ENCODE measurements at places on chromosomes 6 and 20.

DNA sequence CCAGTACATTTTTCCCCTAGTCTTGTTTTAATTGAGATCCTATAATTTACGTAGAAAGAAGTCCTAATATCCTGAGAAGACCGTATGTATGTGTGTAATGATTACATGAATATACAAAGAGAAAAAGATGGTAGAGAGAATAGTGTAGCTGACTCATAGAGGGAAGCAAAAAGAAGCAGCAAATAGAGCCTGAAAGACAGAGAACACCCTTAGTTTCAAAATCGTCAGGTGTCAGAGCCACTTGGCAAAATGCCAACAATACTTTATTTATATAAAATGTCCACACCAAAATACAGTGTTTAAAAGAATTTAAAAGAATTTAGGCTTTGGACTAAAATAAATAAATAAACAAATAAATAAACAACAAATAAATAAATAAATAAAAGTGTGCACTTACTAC is 1414.1 kb upstream of the EYS start:
- DNase-seq: no peak

DNA sequence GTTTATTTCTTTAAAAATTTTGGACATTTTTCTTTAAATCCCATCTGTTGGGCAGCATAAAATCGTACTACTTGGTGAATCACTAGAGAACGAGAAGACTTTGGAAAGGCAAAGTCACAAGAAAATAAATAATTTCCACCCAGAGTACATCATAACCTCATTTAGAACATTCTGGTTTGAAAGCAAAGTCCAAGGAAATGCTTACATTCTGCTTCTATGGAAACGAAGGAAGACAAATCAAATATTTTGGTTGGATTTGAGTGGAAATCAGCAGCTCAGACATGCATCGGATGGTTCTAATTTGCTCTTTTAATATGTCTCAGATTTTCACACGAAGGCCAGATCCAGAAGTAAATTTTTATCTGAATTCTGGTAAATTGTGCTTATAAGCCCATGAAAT is 60.7 kb upstream of the LTV1 start:
- no peak for DNase-seq

GRCh38 chr20:51385646-51386530 is 156.6 kb downstream of the NFATC2 start:
- DNase-seq: peak; percentile 42

DNA sequence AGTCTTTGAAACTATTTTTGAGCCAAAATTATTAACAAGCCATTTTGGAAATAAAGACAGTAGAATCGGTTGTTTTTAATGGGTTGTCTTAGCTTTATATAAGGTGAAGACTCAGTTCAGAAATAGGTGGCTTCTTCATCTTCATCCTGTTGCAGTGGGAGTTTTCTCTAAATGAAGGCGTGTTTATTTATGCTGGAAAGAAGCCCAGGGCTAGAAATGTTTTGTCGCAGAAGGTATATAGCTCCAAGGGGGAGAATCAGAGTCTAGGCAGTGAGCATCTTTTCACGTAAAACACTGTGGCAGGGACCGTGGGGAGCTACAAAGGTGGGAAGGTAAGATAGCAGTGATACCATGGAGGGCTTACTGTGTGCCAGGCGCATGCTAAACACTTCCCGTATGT is 34.3 kb downstream of the FARS2 start:
- no peak for DNase-seq

- no peak for DNase-seq
Measured at GRCh38 chr20:54620611-54621010, 145.2 kb downstream of the DOK5 start.

DNA sequence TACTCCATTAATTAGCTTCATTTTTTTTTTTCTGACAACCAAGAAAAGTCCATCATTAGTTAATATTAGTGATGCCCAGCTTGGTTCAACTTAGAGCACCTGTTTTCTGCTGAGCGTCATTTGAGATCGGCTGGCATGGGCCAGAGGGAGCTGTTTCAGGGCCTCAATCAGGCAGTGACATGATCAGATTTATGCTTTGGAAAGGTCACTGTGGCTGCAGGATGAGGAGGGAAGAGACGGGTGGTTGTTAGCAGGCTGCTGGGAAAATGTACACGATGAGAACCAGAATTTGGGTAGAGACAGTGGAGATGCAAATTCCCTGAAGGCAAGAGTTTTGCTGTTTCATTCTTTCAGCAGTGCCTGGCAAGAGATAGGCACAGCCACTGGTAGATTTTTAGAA is 4.4 kb upstream of the STX16 start:
- DNase-seq: no peak

- DNase-seq: no peak
Measured at GRCh38 chr6:12291071-12291838, 1.1 kb downstream of the EDN1 start.

- no peak for DNase-seq
Measured at GRCh38 chr6:166655713-166656229, 28.7 kb upstream of the RPS6KA2 start.

GRCh38 chr6:17851001-17851719 is 136.3 kb downstream of the KIF13A start:
- DNase-seq: no peak

DNA sequence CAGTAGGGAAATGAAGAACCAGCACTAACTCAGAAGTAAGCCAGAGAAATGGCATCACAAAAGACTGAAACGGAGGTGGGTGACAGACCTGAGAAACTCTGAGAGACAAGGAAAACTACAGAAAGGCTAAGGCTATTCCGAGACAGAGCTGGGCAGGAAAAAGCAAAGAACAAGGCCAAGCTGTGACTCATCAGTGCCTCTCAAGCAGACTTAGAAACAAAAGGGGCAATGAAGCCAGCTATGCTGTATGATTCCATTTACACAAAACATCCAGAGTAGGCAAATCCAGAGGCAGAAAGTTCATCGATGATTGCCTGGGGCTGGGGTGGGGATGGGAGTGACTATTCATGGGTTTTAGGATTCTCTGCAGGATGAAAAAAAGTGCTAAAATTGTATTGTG is 50.0 kb downstream of the SLC23A2 start:
- no peak for DNase-seq

- DNase-seq: no peak
Measured at GRCh38 chr6:163341224-163342061, 73.1 kb upstream of the QKI start.

- no peak for DNase-seq
Measured at GRCh38 chr6:8088886-8089285, 13.5 kb downstream of the EEF1E1 start.

- DNase-seq: peak; percentile 89
Measured at GRCh38 chr6:89297695-89298351, 17.3 kb downstream of the GABRR2 start.

DNA sequence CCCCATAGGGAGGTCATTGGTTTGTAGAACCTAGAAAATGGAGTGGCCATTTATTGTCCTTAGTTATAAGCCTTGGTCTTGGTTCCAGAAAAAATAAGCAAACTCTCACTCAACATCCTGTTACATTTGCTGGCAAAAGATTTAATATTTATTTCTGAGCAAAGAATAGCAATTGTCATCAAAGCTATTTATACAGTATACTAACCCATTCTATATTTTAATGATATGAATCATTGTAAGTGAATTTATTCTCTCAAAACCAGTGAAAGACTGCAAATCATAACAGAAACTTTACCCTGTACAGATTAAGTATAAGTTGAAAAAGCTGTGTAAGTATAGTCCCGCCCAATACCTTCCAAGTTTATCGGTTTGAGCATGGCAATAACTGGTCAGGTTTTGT is 364.4 kb downstream of the CD109 start:
- DNase-seq: no peak

DNA sequence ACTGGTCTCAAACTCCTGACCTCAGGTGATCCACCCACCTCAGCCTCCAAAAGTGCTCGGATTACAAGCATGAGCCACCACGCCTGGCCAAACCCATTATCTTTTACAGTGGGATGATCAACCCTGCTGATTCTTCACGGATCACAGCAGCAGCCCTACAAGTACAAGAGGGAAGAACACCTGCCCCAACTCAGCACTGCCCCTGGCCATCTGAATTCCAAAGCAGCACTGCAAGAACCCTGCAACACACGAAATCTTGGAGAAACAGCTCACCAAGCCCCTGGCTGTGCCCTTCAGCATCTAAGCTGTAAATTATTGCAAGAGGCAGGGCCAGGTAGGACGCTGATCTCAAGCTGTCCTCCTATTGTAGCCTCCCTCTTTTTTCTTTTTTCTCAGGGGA is 54.5 kb upstream of the MC3R start:
- no peak for DNase-seq

GRCh38 chr6:14272737-14273085 is 155.1 kb downstream of the CD83 start:
- no peak for DNase-seq

DNA sequence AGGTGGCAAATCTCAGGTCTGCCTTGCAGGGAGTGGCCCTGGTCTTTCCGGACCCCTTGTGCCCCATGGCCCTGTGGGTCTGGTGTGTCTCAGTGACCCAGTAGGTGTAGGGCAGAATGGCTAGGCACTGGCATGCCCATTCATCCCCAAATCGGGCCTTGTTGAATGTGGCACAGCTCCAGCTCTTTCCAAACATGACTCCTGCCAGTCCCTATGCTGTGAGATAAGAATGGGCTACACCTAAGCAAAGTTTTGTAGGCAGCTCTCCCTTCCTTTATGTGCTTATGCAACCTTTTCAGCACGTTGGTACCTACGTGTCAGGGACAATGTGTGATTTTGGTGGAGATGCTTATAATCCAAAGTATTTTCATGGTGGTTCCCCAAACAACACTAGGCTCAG is 33.9 kb downstream of the FOXO3 start:
- no peak for DNase-seq

DNA sequence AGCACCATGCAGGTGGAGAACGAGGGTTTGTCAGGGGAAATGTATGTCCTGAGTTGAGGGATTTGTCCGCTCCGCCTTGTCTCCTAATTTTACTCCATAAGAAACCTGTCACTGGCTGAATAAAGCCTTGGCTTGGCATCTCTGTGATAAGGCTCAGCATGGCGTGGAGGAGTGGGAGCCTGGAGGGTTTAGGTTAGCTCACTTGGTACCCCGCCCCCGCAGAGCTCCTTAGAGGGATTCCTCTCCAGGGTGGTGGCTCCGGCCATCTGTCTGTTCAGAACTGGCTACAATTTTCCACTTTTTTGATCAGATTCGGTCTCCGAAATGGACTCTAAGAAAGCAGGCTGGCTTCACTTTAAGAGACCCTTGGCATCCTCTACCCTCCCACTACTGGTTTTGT is 192.2 kb upstream of the SYNDIG1 start:
- DNase-seq: no peak

DNA sequence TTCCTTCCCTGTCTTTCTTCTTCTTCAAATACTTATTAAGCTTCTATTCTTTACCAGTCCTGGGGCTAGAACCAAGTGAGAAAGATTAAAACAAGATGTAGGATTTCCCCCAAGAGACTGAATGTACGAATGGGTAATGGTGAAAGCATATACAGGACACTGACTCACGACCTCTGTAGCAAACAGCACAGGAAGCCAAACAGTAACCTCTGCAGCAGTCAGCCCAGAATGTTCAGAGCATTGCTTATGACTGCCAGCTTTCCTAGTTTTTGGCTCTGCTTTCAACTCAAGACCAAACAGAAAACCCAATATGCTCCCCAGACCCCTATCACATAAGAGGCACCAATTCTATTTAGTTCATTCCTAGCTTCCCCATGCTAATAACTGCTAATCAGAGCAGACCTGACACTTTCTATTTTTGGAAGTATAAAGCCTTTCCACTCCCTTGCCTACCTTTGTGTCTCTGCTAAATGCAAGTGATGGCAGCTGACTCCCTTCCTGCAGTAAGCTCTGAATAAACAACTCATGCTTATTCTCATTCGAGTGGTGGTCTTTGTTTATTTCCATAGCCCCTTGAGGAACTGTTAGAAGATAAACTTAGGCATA is 690.6 kb downstream of the EPM2A start:
- no peak for DNase-seq

GRCh38 chr6:156434795-156435190 is 342.4 kb upstream of the ARID1B start:
- DNase-seq: no peak

DNA sequence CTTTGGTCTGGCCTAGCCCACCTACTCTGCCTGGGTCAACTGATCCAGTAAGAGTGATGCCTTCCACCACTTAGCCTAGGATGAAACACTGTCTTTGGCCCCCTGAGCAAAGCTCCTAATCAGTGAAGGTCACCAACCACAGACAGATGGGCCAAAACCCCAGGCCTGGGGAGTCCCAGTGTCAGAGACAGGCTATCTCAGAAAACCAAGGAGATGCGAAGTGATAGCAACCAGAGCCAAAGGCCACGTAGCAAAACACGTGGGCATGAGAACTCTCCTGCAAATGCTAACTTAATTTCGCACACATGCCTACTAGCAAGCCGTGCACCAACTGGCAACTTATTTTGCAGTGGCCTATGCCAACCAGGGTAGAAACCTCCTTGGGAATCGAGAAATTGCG is 29.1 kb downstream of the AGPAT4 start:
- DNase-seq: no peak

GRCh38 chr6:2862712-2863181 is 21.1 kb upstream of the SERPINB1 start:
- DNase-seq: no peak

DNA sequence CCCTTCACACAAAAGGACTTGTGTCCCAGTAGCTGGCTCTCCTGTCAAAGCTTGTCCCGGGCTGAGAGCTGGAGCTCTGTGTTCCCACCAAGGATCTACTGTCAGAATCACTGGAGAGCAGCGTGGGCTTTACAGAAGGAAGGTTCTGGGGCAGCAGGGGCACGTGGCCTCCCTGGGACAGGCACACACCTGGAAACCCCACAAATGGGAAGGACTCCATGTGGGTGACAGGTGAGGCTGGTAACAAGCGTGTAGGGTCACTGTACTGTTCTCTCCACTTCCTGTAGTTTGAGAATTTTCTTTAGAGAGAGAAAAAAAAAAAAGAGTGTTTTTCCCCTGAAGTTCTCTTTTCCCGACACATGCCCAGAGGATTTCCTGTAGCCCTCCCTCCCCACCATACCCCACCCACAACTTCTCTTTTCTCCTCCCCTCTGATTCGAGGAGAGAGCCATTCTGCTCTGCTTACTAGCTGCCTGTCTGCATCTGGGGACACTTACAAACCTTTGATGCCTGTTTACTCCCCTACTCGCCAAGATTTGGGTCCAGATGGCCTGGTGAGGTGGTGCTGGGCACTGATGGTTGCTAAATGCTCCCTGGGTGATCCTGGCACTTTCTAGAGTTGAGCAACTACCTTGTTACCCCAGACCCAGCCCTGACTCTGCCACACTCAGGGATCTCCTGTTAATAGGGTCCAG is 84.1 kb upstream of the SIRPA start:
- no peak for DNase-seq

DNA sequence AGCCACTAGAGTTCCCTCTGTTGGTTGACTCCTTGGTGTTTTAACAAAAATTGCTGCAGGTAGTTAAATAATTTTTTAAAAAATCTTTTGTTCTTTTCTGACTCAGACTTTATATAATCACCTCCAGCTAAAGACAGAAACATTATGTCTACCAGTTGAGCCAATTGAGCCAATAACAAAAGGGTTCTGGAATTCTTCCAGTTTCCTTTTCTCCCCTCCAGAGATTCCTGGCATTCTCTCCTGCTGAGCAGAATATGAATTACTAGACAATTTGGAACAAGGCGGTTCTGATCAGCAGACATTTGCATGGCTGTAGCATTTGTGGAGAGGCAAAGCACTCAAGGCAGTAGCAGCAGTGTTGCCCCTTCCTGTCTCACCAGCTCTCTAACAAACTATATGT is 144.0 kb upstream of the SLC35B3 start:
- DNase-seq: no peak

GRCh38 chr6:124090491-124090890 is 286.8 kb downstream of the NKAIN2 start:
- DNase-seq: no peak

- DNase-seq: no peak
Measured at GRCh38 chr6:34146021-34146782, at the start of gene GRM4. TSS of gene GRM4 (minus strand) at chr6:34146087. CDS start at chr6:34133496, 12,591 bp downstream.
